ENCODE measurements at places on chromosomes 13 and 19.

GRCh38 chr19:11125994-11126685 is 29.4 kb downstream of the SPC24 start:
- DNase-seq, result peak; percentile 88

GRCh38 chr19:28435551-28436271 is 777.2 kb downstream of the UQCRFS1 start:
- no peak for DNase-seq

- DNase-seq, result no peak
Measured at GRCh38 chr13:36862002-36862685, 43.1 kb downstream of the RFXAP start.

DNA sequence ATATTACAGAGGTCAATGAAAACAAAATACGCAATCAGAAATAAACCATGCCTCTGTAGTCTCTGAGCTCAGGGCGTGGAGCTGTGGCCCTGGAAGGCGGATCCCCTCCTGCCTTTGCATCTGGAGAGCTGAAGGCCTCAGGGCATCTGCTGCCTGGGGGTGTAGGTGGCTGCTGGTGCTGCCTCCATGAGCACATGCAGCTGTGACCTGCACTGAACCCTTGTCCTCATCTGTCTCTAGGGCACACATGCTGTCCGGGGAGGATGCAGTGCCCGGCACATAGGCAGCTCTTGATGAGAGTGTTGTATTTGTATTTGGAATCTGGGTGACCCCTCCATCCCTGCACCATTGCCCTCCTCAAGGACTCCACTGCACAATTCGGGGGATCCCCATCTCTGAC is 185.7 kb downstream of the TEX29 start:
- no peak for DNase-seq

- no peak for DNase-seq
Measured at GRCh38 chr19:4624733-4625362, 14.5 kb upstream of the TNFAIP8L1 start.

- no peak for DNase-seq
Measured at GRCh38 chr13:37899753-37900152, 30.2 kb upstream of the TRPC4 start.
